ENCODE measurements at places on chromosomes 4 and X.

DNA sequence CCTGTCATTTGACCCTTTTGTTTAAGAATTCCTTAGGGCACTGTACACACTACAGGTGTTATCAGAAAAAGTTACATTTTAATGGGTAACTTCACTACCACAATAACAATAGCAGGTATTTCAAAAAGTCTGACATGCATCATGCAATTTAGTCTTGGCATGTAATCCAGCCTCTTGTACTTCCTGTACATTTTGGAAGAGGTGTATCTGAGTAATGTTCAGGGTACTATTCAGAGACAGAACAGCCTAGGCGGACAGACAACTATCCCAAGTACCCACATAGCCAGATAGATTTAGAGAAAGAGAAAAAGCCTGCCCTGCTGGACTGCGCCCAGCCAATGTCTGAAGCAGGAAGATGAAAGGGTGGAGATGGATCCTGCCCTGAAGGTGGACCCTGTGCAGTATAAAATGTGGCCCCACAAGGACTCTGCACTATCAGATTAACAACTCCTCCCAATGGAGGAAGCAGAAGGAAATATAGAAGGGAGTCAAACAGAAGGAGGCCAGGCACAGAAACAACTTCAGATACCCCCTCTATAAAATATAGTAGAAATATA, 8.5 kb downstream of the UGT2B7 start:
- no peak for DNase-seq

DNA sequence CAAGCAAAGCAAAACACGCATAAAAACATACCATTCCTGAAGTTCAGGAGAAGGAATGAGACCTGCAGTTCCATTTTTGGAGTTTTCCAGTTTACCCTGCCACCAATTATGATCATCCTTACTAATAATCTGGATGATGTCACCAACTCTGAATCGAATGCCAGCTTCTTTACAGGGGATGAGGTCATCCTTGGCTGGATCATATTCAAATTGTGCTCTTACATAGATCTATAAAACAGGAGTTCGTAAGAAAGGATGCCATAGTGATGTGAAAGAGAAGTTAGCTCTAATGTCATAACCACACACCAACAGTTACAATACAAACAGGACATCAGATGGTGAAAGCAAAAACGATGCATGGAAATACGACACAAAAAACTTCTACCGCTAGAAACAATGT, 106.5 kb downstream of the NYX start:
- DNase-seq: no peak

- DNase-seq: no peak
Observed at GRCh38 chrX:53476371-53476770, 42.2 kb upstream of the HSD17B10 start.

GRCh38 chr4:106893395-106893881, 142.7 kb downstream of the DKK2 start:
- DNase-seq: no peak

DNA sequence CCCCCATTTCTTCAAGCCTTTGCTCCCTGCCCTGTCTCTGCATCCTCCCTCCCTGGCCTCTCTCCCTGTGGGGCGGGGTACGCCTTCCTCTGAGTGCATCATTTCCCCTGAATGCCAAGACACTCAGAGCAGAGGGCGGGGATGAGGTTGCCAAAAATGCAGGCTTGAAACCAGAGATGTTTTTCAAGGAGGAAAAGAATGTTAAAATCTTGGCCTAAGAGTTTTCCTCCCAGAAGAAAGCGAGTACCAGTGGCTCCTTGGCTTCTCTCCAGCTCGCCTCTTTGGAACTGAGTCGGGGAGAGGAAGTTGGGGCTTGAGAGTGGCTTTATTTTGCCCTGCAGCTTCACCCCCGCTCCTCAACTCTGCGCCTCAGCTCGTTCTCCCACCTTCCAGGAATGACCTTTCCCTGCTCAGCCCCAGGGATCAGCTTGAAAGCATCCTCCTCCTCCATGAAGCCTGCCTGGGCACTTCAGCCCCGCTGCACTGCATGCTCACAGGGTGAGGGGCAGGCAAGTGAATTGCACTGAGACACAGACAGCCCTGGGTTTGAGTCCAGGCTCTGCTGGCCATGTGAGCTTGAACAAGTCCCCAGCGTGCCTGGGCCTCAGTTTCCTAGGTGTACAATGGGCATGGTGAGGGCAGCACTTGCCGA, 57.5 kb upstream of the SORCS2 start:
- no peak for DNase-seq
